ENCODE measurements at places on chromosomes 4 and X.

DNA sequence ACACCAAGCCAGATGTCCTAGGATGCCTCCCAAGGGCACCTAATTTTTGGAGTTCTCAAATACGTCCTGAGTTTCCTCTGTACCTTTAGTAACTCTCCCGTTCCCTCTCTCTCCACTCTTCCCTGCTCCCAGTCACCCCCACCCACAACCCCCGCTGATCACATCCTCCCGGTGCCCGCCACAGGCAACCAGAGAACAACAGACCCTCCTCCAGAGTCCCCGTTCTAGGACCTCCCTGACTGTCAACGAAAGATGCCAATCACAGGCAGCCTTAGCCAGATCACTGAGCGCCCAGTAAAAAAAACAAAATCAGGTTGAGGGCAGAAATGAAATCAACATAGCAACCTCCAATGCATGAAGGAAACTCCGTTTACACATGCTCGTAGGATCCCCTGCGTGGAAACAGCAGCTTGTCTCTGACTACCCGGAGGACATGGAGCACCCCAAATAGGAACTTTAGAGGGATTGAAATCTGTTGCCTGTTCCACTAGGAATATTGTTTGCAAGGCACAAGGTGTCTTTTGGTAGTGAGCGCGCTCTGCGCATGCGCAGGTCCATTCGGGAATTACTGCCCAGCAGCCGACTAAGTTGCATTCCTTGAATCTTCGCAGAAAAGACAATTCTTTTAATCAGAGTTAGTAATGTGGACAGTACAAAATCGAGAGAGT, at the start of gene GABRB1:
Gene GABRB1 (plus strand): TSS at position 557 of the 668 bp plus-strand sequence.
- peak; percentile 77 for DNase-seq

GRCh38 chr4:89303177-89303576, 4.4 kb downstream of the GPRIN3 start:
- no peak for DNase-seq

DNA sequence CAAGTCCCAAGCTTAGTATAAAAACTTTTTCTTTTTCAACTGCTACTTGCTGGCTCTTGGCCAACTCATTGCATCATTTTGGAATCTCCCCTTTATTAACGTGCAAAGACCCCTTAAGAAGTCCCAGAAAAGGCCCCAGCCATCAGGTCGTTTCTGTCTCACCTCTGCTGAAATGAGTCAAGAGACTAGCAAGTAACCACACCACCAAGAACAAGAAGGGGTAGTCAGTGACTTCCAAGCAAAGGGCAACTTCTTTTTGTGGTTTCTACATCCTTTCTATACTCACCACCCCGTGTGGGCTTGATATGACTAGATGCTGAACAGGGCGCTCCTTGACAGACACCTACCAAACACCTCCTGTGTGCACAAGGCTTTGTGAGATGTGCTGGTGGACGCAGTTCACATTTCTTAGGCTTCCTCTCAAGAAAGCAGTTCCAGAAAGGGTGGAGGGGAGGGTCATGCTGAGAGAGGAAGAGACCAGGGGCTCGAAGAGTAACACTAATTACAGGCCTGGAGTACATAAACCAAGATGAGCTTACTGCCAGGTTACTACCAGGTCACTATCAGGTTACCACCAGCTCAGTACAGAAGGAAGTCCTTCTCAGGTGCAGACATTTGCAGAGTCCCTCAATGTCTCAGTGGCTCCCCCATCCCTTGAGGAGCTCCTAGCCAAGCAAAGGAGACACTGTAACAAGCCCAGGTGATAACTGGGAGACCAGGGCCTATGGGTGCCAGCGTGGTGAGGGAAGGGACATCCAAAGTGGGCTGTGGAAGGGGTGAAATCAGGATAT, 19.3 kb downstream of the JAKMIP1 start:
- DNase-seq, result no peak

DNA sequence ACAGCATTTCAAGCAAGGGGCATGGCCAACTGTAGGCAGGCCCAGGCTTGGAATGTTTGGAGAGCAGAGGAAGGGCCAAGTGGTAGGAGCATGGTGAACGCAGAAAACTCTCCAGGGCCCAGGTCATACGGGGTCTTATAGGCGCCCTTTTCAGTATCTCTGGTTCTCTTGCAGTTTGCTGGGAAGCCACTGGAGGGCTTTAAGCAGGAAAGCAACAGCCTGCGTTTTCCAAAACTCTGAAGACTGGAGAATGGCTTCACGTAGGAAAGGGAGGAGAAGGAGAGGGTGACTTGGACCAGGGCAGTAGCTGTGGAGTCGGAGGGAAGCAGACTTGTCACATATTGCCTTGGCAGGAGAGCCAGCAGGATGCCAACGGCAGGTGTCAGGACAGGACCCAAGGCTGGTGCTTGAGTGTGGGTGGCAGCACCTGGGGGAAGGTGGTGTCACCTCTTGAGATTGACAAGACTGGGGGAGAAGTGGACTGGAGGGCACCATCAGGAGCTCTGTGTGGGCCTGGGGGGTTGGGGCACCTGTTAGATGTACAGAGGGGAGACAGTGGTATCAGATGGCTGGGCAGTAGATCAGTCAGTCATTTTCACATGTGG, 21.9 kb downstream of the TKTL1 start:
- DNase-seq, result peak; percentile 43

GRCh38 chrX:77441033-77441432, 6.2 kb upstream of the FGF16 start:
- DNase-seq, result no peak

DNA sequence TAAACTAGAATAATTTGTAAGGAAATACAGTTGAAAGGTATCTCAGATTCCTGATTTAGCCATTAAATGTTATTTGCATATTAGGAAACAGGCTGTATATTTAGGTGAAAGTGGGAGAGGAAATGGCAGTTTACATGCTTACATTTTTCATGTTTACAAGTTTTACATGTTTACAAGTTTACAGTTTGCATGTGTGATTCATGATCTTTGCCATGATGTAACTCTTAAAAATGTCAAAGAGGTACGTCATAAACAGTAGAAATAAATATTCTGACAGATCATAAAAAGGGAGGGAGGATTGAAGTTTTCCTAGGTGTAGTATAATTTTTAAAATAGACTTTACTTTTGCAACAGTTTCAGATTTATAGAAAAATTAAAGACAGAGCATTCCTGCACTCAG, 45.7 kb downstream of the KDM6A start:
- DNase-seq, result no peak

DNA sequence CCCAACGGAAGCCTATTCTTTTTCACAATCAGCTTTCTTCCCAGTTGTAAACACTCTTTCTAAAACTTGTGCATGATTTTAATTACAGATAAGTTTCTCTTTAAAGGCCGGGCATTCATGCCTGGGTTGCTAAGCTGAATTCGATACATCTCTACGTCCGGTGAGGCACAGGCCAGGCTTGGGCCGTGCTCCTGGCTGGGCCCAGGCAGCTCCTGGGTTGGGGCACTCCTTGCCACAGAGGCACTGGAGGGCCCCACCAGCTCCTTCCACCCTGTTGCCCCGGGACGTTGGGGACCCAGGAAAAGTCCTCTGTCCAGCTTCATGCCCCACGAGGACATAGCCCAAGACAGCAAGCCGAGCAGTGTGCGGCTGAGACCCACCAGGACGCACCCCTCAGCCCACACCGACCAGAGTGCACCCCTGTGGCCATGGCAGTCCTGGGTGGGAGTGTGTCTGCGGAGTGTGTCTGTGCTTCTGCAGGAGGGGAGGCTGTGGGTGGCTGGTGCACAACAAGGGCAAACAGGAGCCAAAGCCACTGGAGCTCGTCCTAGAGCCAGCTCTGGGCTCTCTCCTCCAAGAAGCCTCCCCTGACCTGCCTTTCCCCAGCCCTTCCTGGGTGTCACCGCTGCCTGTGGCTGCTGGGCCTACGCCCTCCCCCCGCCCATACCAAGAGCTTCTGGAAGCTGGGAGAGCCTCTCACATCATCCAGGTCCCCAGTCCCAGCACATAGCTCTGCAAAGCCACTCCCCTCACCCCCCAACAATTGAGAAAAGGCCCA, 128.0 kb upstream of the NKX1-1 start:
- DNase-seq, result no peak

GRCh38 chr4:145347684-145348083, 134.0 kb upstream of the SMAD1 start:
- DNase-seq, result no peak

- DNase-seq, result no peak
These were observed 15.2 kb upstream of the TLR8 start for GRCh38 chrX:12891171-12891570.

GRCh38 chr4:106033469-106033868, 138.2 kb downstream of the NPNT start:
- DNase-seq, result no peak

DNA sequence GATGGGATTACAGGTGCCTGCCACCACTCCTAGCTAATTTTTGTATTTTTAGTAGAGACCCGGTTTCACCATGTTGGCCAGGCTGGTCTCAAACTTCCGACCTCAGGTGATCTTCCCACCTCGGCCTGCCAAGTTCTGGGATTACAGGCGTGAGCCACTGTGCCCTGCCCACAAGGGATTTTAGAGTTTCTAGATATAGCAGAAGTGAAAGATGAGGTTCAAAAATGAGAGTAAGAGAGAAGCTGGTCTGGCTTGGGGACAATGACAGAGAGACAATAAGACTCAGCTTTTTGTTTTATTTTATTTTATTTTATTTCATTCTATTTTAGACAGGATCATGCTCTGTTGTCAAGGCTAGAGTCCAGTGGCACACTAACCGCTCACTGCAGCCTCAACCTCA, 30.6 kb downstream of the TRIM61 start:
- no peak for DNase-seq

DNA sequence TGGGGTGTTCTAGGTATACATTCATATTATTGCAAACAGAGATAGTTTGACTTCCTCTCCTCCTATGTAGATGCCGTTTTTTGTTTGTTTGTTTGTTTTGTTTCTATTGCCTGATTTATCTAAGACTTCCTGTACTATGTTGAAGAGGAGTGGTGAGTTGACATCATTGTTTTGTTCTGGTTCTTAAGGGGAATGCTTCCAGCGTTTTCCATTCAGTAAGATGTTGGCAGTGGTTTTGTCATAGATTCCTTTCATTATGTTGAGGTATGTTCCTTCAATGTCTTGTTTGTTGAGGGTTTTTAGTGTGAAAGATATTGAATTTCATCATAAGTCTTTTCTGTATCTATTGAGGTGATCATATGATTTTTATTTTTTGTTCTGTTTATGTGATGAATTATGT, 401.6 kb upstream of the EPHA5 start:
- DNase-seq, result no peak

GRCh38 chr4:151801547-151802516, 41.0 kb upstream of the GATB start:
- DNase-seq, result peak; percentile 65
